ENCODE measurements at places on chromosomes 4 and X.

DNA sequence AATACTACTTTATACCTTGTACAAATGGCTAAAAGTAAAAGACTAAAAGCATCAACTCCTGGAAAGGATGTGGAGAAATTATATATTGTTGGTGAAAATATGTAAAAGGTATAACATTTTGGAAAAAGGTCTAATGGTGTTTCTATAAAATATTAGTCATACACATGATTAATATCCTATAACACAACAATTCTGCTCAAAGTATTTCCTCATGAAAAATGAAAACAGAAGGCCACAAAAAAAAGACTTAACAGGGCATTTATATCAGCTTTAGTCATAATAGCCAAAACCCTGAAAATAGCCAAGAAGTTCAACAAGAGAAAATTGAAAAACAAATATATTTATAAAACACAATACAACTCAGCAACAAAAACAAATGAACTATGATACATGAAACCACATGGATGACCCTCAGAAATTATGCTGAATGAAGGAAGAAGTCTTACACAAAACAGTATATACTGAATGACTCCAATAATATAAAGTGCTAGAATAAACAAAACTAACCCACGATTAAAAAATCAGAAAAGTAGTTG lies 38.8 kb downstream of the TBCK start:
- no peak for DNase-seq

DNA sequence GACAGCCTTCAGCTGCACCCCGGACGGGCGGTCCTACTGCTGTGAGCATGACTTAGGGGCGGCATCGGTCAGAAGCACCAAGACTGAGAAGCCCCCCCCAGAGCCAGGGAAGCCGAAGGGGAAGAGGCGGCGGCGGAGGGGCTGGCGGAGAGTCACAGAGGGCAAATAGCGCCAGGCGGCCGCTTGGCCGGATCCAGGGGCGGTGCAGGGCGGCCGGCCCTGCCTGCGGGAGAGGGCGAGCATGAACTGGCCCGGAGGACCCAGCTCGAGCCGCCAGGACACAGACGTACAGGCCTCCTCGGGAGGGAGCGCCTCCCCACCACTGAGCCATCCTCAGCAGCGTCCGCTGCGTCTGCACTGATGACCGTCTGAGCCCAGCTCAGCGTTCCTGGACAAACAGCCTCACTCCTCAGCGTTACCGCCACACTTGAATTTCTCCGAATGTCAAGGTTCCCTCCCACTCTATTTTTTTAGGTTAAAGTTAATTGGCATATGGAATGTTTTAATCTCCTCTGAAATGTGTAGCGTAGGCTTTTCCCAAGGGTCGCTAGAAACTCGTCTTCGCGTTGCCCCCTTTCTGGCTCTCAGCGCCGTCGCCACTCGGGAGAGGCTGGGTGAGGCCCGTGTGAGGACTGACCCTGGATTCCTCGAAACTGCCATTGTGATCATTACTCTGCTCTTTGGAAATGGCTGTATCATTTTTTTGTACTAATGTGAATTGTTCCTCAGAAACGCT lies 29.9 kb downstream of the NELFA start:
- no peak for DNase-seq

DNA sequence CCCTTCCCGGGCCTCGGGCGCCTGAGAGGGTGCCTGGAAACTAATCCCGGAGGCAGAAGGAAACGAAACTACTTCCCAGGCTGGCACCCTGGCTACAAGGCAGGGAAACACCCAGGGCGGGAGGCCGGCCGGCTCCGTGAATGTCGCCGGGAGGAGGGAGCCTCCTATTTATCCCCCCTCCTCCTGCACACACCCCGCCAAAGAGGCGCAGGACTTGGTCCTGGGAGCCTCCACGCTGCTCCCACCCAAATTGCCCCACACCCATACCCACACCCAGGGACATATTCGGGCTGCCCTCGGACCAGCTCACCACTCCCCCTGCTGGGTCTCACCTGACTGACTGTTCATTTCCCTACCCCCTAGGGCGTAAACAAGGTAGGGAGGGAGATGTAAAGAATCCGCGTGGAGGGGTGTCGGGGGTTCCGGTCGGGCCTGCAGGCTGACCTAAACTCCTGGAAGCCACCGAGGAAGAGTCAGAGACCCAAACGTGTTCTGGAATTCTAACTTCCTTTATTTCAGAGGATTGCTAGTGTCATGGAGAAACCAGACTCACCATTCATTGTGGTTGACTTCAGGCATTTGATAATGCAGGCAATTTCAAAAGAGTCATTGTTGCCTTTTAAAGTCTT lies at the start of gene BTC:
BTC (minus strand) TSS at position 142 of the 629 bp plus-strand sequence. CDS start 198 bp downstream, outside the sequence.
- no peak for DNase-seq

GRCh38 chr4:2136726-2137125 lies 77.6 kb downstream of the NAT8L start:
- no peak for DNase-seq

GRCh38 chr4:169098532-169098931 lies 88.5 kb upstream of the CBR4 start:
- DNase-seq: no peak

DNA sequence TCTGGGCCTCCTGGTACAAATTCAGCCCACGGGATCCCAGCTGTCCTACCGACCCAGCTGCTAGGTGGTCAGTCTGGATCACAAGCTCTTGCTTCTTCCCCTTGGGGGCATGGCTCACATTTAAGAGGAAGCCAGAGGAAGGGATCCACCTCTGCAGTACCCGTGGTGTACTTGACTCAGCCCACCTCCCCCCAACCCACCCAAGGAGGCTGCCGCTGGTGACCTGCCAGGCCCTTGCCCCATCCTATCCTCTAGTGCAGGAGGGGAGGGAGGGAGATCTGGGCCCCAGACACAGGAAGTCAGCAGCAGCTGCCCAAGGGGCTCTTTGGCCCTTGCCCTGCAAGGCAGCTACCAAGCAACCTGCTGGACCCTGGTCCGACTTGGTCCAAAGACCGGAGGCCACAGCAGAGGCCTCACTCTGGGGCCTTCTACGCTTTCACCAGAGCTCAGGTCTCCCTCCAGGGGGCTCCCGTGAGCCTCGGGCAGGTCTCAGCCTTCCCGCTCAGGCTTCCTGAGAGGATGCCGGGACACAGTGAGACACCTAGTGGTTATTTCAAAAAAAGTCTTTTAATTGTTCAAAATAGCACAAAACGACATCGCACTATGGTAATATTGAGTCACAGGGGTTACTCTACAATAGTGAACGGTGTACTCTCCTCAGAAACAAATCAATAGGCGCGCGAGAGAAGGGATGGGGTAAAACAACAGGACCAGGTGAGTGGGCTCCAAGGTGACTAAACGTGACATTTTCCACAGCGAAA lies 2.7 kb upstream of the RENBP start:
- peak; percentile 38 for DNase-seq

DNA sequence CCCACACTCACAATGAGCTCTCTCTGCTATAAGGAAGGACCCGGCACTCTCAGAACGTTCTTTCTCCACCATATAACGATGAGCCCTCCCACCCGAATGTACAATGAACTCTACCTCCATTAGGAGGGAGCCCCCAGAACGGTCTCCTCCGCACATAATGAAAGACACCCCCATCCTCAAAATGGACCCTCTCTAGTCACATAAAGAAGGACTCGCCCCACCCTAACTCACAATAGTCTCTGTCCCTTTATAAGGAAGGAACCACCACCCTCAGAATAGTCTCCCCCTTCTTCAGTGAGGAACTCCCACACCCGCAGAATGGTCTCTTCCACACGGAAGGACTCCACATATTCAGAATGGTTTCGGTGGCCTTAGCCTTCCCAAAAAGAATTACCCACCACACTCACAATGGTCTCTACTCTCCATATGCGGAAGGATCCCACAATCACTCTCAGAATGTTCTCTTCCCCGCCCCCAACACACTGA lies 477 bp downstream of the SLC35A2 start:
- no peak for DNase-seq
